Stimulated activated CD8-positive, alpha-beta memory T cell treated with anti-CD3 and anti-CD28 coated beads, Interleukin-2, amount 100 ng/mL, for 1 hour (primary cell): ENCODE measurements at places on chromosomes 6 and 20.

- no peak for DNase-seq
These were observed 5.9 kb downstream of the CD2AP start for GRCh38 chr6:47483516-47483852.

GRCh38 chr6:44666324-44666723 lies 278.8 kb downstream of the CDC5L start:
- DNase-seq: no peak

DNA sequence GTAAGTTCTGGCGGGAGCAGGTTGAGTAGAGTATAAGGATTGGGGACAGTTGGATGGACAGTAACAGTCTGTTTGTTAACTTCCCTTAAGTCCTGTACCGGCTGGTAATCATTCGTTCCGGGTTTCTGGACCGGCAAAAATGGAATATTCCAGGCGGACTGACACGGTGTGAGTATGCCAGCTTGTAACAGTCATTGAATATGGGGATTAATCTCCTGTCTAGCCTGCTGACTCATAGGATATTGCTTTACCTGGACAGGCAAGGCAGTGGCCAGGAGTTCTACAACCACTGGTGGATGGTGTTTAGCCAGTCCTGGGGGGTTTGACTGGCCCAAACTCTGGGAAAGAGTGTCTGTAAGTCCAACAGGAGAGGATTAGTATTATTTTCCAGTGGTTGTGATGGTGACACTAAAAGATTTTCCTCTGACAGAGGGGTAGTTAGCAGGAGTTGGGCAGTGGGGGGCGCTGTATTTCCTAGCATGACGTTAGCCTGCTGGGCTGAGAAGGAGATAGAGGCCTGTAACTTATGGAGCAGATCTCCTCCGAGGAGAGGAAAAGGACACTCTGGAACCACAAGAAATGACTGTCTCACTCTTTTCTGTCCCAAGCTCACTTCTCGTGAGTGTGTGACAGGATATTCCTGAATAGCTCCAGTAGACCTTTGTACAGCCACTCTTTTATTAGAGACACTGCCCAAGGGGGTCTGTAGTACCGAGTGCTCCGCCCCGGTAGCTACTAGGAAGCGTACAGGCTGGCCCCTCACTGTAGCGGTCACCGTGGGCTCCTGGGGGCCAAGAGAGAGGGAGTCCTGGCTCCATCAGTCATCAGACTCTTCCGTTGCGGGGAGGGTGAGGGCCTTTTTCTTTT lies 152.2 kb downstream of the TRIM27 start:
- no peak for DNase-seq

DNA sequence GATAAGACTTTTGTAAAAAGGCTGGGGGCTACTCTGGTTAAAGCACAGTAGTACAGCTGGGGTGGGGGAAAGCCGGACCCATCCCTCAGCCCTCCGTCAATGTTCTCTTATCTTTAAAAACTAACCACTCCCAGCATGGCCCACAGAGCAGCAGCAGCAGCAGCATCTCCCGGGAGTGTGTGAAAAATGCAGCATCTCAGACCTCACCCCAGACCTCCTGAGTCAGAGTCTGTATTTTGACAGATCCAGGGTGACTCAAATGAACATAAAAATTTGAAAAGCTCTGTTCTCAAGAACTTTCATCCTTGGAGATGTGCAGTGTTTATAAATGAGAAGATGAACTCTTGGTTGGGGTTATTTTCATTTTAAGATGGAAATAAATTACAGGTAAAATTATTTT lies 277.7 kb upstream of the ECI2 start:
- DNase-seq: no peak

GRCh38 chr6:88383183-88383582 lies 217.0 kb upstream of the CNR1 start:
- no peak for DNase-seq

GRCh38 chr6:31366693-31367470 lies 9.9 kb upstream of the HLA-B start:
- peak; percentile 65 for DNase-seq

- no peak for DNase-seq
These were observed 48.7 kb upstream of the RPS6KA2 start for GRCh38 chr6:166675736-166676135.

DNA sequence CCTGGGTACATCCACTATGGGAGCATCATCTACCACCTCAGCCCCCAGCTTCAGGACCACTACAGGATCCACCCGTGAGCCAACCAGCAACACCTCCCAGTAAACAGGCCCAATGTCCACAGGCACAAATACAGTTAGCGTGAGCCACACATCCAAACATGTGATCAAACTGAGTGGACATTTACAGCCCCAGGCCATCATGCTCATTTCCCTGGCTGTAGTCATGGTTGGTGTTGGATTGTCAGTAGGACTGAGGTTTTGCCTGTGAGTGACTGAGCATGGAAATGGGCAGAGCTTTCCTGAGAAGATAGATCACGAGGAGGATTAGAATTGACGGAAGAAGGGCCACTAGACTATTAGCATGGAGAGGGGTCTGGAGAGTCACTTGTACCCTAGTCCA lies 10.7 kb upstream of the MUC21 start:
- no peak for DNase-seq

- no peak for DNase-seq
These were observed 15.9 kb downstream of the CPNE1 start for GRCh38 chr20:35648836-35649235.

DNA sequence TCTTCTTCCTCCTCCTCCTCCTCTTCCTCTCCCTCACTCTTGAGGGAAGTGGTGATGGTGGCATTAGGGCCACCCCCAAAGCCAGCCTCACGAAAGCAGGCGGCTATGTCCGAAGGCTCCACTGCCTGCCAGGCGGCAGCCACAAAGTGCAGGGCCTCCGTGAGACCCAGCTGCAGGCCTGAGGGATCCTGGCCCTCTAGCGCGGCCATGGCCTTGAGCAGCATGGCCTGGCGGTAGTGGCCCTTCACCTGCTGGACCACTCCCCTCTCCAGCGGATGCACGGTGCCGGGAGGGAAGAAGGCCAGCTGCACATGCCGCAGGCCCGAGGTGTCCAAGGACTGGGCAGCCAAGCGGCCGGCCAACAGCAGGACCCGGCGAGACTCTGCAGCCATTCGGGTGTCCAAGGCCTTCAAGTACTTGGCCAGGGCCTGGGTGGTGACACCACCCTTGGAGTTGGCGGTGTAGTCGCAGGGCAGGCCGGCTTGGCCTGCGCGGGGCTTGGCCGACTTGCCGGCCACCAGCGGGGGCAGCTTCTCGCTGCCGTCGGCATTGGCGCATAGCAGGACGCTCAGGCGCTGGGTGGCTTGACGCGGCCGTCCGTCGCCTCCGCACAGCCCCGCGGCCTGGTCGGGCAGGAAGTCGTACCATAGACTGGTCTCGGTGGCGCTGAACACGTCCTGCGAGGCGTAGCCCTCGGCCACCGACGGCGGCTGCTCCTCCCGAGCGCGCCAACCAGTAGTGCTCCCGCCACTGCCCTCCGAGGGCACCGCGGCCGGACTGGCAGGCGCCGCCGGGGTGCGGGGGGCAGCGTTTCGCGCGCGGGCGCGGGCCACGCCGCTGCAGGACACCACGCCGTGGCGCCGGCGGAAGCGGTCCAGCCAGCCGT lies 1.1 kb downstream of the CENPB start:
- DNase-seq: no peak

DNA sequence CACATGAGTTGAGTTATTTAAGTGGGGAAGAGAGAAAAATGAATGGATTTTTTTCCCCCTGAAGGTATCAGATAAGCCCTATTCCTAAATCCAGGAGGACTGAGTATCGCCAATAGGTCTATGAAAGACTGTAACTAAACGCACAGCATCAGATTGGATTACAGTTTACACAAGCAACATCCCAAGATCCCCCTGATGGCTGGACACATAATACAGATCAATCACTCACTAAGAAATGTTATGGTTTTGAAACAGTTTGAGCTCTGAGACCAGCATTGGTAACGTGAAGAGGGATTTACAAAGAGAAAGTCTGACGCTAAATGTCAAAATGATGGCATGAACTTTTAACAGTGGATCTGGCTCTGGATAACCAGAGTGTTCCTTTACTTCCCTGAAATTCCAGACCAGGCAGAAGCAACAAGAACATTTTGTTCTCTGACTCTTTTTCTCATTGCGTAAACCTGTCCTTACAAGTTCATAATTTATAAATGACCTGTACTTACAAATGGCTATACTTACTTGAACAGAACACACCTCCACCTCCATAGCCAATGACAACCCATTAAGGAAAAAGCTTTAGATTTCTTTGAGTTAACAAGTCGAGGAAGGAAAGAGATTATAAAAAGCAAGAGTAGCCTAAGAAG lies 131.8 kb upstream of the BEND3 start:
- DNase-seq: no peak
